ENCODE measurements at places on chromosomes 12 and 14.

GRCh38 chr14:42541535-42542001 lies 934.9 kb downstream of the LRFN5 start:
- DNase-seq = no peak

DNA sequence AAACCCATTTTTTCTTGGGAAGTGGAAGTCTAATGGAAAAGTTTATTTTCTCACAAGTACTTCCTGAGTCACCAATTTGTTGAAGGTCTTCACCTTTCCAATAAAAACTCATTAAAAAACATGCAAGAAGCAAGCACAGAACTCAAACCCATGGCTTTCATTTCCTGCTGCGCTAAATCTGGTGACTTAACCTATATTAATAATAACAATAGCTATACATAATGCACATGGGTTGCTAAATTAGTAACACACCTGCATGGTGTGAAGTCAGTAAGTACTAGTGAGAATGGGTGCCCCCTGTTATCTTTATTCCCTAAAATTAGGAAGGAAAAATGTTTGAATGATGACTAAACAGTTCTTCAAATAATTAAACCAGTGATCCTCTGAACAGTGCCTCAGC lies 52.3 kb downstream of the PPP2R5C start:
- DNase-seq = no peak

- no peak for DNase-seq
Measured at GRCh38 chr14:73667854-73668253, 23.1 kb downstream of the DNAL1 start.

DNA sequence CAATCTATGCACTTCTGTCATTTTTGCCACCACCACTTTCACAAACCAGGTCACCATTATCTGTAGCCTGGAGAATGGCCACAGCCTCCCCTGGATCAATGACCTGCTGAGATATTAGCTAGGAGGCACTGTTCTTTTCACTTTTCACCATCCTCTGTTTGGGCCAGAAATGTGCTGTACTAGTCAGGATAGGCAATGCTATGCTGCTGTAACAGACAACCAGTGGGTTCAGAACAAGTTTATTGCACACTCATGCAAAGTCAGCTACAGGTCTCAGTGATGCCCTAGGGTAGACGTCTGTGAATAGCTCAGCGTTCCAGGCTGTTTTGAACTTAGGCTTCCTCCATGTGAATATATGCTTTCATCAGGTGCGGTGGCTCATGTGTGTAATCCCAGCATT lies 231.5 kb downstream of the SUDS3 start:
- no peak for DNase-seq

GRCh38 chr12:47819138-47819895 lies 386 bp downstream of the HDAC7 start:
- no peak for DNase-seq

DNA sequence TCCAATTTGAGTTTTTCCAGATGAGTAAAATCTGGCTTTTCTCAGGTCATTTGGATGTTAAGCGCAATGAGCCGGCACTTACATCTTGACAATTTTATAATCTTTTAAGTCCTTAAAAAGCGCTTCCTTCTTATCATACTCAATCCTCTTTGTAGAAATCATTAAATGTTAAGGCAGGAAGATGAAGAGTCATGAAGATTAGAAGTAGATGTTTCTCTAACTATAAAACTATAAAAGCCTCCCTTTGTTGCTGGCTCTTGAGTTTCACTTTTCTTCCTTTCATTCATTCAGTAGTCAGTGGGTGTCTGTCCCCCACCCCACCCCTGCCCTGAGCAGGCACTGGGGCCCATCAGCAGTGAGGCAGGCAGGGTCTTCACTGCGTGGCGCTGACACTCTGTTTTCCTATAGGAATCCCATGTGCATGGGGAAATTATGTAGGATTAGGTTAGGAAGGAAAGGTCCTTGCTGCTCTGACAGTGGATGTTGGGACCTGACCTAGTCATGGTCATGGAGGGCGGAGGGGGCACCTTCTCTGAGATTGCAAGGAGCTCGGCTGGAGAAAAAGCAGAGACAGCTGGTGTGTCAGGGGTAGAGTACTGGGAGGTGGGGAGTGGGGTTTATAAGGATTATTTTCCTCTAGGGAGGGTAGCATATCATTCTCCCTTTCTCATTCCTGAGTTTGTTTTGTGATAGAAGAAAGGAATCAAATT lies 65.8 kb downstream of the CCDC92 start:
- DNase-seq = no peak

DNA sequence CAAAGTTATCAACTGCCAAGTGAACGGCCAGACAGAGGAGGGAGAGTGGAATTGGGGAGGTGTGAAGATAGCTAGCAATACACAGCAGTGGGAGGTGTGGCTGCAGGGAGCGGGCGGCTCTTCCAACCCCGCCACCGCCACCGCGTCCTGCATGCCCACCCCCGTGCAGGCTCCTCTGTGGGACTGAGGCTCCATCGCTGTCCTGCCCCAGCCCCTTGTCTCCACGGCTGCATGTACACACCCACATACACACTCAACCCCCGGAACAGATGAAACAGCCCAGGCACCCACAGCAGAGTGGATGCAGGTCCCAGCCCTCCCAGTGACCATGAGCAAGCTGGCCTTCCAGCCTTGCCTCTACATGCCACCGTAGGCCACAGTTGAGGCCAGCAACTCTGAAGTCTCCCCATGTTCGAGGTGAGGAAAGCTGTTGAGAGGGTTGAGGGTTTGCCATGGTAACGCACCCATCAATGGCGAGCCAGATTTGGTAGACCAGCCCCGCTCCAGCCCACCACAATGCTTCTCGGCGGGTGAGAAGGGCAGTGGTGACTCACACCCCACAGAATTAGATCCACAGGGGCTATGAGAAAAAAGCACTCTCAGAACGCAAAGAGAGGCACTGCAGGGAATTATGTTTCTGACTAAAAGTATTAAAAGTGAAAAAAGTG lies 39.3 kb downstream of the PITPNM2 start:
- no peak for DNase-seq

- DNase-seq = no peak
Measured at GRCh38 chr12:2547273-2548044, 247.3 kb upstream of the FKBP4 start.

- no peak for DNase-seq
Measured at GRCh38 chr12:105018012-105018411, 31.9 kb downstream of the NOPCHAP1 start.

- DNase-seq = no peak
Measured at GRCh38 chr14:68133856-68134255, 314.3 kb downstream of the RAD51B start.

DNA sequence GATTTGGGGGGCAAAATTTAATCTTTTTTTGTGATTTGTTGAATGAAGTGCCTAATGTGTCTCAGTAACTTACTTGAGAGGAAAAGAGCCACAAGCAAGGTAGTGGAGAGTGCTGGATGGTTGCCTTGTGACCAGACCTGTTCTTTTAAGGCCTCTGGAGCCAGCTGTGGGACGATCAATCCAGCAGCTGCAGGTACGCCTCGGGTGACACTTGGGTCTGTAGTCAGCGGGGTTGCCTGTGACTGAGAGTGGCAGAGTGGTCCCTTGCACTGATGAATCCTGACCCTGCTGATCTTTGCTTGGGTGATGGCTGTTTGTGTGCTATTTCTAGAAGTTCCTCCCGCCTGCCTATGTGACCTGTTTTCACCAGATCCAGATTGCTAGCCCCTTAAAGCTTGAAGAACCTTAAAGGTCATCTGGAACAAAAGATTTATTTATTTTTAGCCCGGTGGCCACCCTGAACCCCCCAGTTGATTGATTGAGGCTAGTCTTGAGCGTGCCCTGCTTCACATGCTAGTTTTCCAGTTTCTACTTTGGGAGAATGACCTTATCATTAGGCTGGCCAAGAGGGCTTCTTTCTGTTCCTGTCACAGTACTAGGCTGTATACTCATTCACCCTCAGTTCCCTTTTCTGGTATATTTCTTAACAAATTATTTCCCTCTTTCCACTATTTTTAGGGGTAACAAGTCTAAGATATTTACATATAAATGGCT lies 23.2 kb downstream of the PRKCH start:
- DNase-seq = no peak

All from activated T-helper 1 cell treated with Interleukin-2 at 50 U/mL for 16 hours (primary cell).